ENCODE measurements at places on chromosomes 11 and 22.
A peak's percentile ranks its signal among the peaks of the same experiment; 100 is the strongest.

- DNase-seq: no peak
Measured at GRCh38 chr22:39568278-39568981, 2.1 kb upstream of the CACNA1I start.

GRCh38 chr22:32617271-32617670 is 142.7 kb downstream of the FBXO7 start:
- peak; percentile 37 for DNase-seq

DNA sequence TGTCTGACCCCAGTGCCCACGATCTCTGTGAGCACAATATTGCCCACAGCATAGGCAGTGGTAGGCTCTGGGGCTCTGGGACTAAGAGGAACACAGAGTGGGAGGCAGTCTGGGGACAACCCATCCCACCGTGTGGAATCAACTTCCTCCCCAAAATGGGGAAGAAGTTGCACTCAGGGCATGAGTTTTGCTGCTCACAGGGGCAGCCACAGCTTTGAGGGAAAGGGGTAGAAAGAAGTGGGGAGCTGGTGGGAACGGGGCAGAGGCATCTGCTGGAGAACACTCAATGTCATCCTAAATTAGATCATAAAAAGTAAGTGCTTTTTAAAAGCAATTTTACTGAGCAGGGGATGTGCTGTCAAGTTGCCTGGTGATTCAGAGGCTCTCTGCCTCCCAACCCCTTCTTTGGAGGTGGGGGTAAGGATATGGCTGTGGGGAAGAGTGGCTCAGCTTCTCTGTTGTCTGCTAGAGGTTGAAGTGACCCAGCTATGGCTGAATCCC is 233.8 kb upstream of the NCAM1 start:
- no peak for DNase-seq

DNA sequence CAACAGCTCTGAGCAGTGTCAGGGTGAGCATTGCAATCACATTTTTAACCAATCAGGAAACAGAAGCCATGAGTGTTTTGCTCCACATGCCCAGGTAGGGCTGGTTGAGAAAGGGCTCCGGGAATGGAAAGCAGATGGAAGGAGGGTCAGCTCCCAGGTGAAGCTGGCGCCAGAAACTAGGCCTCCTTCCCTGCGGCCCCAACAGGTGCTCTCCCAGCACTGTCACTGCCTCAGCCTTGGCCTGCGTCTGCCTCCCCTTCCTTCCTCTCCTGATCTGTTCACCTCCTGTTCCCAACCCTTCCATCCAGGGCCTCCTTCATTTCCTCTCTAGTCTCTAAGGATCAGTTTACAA is 4.6 kb upstream of the VSIG10L2 start:
- DNase-seq: no peak

DNA sequence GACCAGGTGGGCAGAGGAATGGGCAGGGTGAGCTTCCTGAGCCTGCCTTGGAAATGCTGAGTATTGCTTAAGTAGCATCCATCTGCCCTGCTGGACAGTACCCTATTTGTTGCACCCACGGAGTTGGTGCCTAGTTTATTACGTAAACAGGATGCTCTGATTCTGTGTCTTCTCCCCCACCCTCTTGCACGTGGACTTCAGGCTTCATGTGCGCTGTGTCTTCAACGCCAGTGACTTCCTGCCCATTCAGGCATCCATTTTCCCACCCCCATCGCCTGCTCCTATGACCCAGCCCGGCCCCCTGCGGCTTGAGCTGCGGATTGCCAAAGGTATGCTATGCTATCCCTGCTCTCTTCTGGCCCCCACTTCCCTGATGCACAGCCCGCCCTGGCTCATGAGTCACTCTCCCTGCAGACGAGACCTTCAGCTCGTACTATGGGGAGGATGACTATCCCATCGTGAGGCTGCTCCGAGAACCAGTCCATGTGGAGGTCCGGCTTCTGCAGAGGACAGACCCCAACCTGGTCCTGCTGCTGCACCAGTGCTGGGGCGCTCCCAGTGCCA is 5.7 kb downstream of the ZP1 start:
- peak; percentile 84 for DNase-seq

GRCh38 chr11:6654281-6655019 is 1.2 kb downstream of the DCHS1 start:
- DNase-seq: no peak

DNA sequence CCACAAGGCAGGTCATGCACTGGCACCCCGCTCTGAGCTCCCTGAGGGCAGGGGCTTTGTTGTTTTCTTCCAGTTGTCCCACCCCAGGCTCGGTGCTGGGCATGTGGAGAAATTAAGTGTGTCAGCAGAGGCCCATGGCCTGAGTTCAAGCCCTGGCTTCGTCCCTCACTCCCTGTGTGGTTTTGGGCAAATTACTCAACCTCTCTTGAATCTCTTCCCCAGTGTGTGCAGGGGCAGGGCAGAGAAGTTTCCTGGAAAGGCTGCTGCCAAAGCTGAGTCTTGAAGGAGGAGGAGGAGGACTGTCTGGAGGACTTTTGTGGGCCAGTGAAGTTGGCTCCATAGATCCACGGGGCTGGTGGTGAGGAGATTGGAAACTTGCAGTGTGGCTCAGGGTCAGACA is 138.1 kb upstream of the E2F8 start:
- DNase-seq: no peak

DNA sequence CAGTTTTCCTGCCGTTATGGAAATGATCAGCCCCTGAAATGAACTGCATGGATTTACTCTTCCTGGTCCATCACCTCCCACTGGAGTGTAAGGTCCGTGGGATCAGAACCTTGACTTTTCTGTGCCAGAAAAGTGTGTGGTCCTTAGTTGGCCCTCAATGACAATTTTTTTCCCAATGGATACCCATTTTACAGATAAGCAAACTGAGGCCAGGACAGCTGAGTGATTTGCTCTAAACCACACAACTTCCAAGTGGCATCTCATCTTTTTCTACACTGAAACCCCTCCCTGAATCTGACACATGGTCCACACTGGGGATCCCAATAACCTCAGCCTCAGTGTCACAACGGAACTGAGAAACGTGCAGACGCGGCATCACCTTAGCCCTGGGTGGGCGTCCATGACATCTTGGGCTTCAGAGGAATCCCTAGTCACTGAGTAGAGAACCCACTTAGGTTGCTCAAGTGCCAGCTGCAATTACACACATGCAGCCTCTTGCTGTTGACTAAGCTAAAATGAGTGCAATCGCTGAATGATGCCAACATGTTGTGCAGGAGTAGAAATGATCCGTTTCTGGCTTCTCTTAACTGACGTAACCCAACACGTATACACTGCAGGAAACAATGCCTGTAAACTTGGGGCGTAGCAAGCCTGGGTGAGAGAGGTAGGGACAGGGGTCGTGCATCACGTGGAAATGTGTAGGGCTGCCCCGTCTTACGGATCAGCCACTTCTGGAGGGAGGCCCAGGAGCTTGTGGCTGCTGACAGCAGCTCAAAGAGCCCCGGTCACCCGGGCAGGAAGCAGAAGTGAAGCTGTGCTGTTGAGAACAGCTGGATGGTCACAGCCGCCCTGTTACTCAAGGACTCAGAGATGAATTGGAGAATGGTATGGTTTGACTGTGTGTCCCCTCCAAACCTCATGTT is 136.3 kb downstream of the SHANK2 start:
- DNase-seq: no peak

GRCh38 chr11:83159902-83160865 is 3.3 kb downstream of the PCF11 start:
- no peak for DNase-seq

- DNase-seq: no peak
Measured at GRCh38 chr11:76835928-76836612, 24.6 kb upstream of the ACER3 start.

DNA sequence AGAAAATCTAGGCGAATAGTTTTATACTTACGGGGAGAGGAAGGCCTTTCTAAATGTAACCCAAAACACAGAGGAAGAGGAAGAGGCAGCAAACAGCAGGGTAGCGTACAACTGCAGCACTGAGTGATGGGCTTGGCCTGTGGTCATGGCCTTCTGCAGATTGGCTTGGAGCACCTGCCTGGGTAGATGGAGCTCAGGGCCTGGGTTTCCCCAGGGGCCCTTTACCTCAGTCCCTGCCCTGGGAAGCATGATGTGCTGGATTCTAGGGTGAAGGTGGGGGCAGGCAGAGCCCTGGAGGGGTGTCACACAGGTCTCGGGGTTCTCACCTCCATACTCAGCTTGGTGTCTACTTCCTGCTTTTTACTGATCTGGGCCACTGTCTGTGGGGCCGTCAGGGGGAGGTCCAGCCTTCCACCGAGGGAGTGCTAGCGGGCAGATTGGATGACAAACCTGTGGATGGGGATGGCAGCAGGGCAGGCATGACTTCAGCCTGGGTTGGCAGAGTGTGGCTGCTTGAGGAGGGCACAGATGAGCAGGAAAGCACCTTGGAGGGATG is 27.7 kb upstream of the CHRM1 start:
- DNase-seq: no peak

GRCh38 chr11:36345535-36346141 is 49.5 kb downstream of the PRR5L start:
- DNase-seq: no peak

DNA sequence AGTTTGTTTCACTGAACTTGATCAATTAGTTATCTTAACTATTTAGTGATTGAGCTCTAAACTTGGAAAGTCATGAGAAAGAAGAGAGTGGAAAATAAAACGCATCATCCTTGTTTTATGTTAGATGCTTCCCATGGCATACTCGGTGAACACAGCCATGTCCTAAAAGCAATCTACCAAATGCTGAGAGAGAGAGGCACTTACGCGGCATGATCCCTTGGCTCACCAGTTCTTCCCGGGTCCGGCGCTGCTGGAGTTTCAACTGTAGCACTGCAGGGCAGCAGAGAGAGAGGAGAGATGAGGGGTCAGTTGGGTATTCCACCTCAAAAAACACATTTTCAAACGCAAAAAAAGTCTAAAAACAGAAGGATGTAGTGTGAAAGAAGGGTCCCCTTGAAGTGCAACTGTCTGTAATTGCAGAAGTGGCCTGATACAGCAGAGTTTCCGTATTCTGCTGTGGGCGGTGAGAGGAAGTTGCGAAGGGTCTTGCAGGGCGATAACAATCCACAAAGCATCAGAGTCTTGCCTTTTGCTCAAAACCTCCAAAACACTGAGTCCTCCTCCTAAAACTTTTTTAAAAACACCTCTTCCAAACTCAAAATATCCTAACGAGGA is 92.7 kb downstream of the SGSM3 start:
- no peak for DNase-seq

Data from urothelium cell line (cell line).